ENCODE measurements at places on chromosomes 12 and 14. TPM values are rescaled to one million over a fixed set of nuclear protein-coding genes. Genes with fewer than 3 reads are reported as not detected.

SSTR1 gene
- polyA plus RNA-seq = 1.2 TPM

ARHGEF25 gene
- 10.8 TPM for polyA plus RNA-seq

SLC38A4 gene
- 0.30 TPM for polyA plus RNA-seq

PHLDA1 gene
- polyA plus RNA-seq = 20.7 TPM

EIF2S3B gene
- 0.41 TPM for polyA plus RNA-seq

AKAP6 gene
- polyA plus RNA-seq = 0.29 TPM

EIF5 gene
- polyA plus RNA-seq = 99.1 TPM

SDSL gene
- polyA plus RNA-seq = 8.0 TPM

Data from adipose tissue (tissue), 3 donors.